Activated CD8-positive, alpha-beta memory T cell treated with anti-CD3 and anti-CD28 coated beads for 24 hours (primary cell): ENCODE measurements at places on chromosomes 11 and 22.

DNA sequence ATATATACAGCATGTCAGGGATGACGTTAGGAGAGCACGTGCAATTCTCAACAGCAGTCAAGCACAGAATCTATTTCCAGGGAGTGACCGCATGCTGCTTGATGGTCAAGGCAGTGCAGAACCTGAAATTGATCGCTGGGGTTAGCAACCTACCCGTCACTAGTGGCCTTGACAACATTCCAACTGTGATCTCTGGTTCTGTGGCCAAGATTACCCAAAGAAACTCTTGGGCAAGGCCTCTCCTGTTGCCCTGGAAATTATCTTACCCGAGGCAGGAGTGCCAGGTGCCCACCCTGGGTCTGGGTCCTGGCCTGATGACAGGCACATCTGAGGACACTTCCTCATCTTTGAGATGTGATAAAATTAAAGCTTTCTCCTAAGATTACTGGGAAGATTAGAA, 2.2 kb downstream of the TM7SF2 start:
- no peak for DNase-seq

DNA sequence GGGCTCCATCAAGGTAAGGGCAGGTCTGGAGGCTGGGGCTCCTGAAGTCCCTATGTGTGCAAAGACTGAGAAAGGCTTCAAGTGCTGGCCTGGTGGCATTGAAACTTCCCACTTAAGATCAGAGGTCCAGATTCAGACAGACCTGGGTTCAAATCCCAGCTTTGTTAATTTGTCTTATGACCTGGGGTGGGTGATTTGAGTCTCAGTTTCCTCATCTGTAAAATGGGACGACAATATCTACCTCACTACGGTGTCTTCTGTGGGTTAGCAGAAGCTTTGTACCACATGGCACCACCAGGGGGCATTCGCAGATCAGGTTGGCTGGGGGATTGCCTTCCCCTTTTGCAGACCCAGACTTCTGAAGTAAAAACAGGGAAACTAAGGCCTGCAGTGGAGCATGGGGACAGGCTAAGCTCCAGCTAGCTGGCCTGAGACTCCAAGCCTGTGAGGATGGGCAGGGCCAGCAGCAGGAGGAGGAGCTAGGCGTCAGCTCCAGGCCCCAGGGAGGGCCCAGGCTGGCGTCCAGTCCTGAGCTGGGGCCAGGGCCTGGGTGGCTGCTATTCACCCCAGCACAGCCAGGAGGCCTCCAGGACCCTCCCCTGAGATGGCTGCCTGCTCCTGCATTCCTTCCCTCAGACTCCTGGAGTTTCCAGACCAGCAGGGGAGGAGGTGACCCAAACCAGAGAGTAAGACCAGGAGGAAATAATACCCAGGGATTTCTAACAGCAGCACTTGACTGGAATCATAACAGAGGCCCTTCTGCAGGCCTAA, 1.5 kb downstream of the CASTOR1 start:
- peak; percentile 95 for DNase-seq

DNA sequence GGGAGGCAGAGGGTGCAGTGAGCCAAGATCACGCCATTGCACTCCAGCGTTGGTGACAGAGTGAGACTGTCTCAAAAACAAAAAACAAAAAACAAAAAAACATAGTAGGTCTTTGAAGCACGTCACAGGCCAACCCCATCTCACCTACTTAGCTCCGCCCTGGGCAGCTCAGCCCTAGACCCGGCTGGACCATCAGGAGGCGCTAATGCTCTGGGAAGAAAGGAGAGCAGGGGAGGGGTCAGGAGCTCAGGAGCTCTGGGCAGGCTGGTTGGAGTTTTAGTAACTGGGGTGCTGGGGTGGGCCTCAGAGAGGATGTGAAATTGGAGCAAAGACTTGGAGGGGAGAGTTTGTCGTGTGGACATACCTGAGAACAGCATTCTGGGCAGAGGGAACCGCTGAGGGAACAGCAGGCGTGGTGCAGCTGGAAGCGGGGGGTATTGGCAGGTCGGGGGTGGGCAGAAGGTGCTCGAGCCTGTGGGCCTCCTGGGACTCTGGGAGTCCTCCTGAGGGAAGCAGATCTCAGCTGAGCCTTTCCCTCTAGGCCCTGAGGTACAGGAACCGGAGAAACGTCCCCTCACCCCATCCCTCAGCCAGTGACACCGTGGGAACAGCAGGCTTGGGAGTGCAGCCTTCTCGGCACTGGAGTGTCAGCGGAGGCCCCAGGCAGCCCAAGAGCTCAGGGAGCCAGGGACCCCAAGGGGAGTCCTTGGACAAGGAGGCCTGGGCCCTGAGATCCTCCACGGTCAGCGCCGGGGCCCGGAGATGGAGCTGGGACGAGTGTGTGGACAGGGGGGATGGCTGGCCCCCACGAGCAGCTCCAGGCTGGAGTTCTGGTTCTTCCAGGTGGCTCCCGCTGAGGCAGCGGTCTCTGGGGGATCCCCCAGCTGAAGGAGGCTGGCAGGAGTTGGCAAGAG, 2.2 kb upstream of the RPS6KA4 start:
- no peak for DNase-seq

GRCh38 chr11:57598831-57599155, 1.3 kb downstream of the SERPING1 start:
- DNase-seq: no peak

GRCh38 chr11:108576523-108576922, 17.0 kb downstream of the EXPH5 start:
- no peak for DNase-seq

- no peak for DNase-seq
Measured at GRCh38 chr11:90908074-90908473, 685.2 kb upstream of the CHORDC1 start.

GRCh38 chr22:31055117-31055634, 25.9 kb upstream of the SMTN start:
- no peak for DNase-seq

DNA sequence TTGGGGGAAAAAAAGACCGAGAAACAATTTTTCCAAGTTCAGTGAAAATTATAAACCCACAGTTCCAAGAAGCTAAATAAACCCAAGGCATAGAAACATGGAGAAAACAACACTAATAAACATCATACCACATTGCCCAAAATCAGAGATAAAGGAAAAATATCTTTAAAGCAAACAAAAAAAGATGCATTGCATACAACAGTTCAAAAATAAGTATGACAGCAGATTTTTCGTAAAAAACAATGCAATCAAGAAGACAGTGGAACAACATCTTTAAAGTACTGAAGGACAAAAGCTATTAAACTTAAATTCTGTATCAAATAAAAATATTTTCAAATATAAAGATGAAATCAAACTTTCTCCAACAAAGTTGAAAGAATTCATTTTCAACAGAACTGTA, 921.3 kb downstream of the METTL15 start:
- no peak for DNase-seq

DNA sequence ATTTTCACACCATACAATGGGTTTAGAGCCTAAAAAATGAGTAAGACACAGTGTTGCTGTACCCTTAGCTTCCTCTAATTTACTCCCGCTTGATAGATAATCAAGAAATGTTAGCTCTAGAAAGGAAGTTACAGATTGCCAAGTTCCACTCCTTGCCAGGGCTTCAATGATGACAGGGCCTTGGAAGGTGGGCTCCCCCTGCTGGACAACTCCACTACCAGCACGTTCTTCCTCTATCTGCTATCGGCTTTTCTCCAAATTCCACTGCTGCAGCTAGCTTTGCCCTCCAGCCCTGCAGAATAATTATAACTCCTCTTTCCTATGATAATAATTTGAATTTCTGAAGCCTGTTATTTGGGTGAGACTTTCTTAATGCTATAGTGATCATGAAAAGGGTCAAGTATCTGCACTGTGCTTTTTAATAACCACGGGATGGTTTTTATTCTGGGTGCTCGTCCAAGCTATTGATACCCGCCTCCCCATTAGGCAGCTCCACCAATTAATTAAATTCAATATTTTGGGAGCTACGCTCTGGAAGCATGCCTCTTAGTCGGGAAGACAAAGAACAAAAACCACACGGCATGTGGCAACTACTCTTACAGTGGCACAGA, 9.0 kb downstream of the SYN3 start:
- peak; percentile 72 for DNase-seq

GRCh38 chr22:36829370-36830002, 12.7 kb upstream of the PVALB start:
- DNase-seq: no peak

DNA sequence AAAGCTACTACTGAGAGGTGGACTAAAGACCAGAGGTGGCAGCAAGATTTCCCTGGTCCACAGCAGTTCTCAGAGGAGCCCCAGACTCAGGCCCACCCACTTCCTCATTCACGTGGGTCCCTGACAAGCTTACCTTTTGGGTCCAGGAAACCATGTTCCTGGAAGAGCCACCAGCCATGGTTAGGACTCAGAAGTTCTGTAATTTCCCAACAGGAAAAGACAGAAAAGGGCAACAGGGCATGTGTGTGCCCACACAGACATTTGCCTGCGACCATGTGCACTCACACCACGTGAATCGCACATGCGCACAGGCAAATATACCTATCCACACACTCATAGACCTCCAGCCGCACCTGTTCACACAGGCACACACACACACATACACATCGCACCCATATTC, 42.9 kb downstream of the LRRC32 start:
- DNase-seq: peak; percentile 59

- no peak for DNase-seq
Measured at GRCh38 chr11:99814738-99815137, 794.0 kb downstream of the CNTN5 start.

GRCh38 chr22:46430961-46431838, 95.7 kb downstream of the TRMU start:
- no peak for DNase-seq

DNA sequence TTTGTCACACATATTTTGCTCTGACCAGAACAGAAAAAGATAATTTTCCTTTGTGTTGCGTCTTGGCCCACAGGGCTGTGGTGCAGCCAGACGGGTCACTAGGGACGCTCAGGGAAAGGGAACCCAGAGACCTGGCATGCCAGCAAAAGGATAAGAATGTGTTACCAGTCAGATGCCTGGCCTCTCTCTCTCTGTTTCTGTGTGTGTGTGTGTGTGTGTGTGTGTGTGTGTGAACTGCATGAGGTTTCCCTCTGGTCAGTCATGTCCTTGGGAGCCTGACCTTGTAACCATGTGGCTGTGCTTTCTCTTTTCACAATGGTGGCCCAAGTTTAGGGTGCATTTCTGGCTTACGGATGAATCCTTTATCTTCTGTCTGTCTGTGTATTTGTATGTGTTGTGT, 25.4 kb downstream of the CCKBR start:
- no peak for DNase-seq

- no peak for DNase-seq
Measured at GRCh38 chr11:6526411-6527135, 29.5 kb downstream of the DNHD1 start.

- DNase-seq: no peak
Measured at GRCh38 chr11:85930879-85931366, 75.7 kb downstream of the CCDC83 start.

DNA sequence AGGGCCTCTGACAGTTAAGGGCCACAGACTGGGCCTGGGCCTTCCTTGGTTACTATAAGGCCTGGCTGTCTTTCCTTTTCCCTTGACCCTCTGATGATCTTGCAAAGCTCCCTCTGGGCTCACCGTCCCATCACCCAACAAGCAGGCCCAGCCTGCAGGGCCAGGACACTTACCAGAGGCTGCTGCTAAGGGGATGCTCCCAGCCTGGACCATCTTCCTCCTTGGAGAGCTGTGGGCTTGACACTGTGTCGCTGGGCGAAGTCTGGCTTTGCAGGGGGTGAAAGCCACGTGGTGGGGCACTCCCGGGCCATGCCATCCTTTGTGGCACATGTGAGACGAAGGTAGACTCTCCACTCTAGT, 3.9 kb downstream of the C11orf24 start:
- no peak for DNase-seq

DNA sequence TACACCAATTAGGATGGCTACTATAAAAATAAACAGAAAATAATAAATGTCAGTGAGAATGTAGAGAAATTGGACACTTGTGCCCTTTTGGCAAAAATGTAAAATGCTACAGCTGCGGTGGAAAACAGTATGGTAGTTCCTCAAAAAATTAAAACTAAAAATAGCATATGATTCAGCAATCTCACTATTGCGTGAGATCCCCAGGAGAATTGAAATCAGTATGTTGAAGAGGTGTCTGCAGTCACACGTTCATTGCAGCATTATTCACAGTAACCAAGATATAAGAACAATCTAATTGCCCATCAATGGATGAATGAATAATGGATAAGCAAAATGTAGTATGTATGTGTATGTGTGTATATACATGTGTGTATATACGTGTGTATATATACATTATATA, 6.8 kb downstream of the OR52N2 start:
- no peak for DNase-seq

DNA sequence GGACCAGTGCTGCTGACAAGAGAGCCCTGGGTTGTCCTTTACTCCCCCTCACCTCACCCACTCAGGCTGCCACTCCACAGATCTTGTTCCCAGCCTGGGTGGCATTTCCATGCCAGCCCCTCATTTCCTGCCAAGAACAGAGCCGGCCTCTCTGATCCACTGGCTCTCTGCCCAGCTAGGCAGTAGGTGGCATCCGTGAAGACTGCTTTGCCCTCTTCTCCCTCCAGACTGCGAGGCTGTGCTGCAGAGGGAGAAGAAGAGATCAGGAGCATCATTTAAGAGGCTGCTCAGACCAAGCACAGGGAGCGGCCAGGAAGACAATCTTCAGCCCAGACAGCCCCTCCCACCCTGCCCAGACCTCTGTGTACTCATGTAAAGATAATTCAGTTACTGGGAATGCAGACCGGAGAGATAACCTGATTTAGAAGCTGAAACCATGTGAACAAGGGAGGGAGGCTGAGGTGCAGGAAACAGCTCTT, 126.9 kb upstream of the NCAM1 start:
- no peak for DNase-seq

GRCh38 chr11:61270354-61271076, 24.6 kb downstream of the VWCE start:
- DNase-seq: no peak

DNA sequence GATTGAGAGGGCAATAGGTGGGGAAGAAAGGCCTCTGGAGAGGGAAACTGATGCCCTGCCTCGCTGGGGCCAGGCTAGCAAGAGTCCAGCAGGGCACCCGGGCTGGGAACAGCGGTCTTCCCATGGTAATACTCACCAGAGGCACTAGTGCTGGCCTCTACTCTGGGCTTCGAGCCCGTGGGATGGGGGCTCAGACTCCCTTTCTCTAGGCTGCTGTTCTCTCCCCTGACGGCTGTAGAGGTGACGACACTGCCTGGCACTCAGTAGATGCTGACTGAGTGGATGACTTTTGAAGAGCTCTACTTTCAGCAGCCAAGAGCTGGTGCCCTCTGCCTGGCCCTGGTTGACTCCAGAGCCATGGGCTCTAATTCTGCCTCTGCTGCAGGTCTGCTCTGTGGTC, 818 bp upstream of the C1QTNF4 start:
- no peak for DNase-seq

- peak; percentile 75 for DNase-seq
Measured at GRCh38 chr11:45922425-45923082, at the start of gene LARGE2. Gene LARGE2, plus strand, starts transcription at chr11:45922656. Its CDS starts 227 bp downstream, at chr11:45922883.

DNA sequence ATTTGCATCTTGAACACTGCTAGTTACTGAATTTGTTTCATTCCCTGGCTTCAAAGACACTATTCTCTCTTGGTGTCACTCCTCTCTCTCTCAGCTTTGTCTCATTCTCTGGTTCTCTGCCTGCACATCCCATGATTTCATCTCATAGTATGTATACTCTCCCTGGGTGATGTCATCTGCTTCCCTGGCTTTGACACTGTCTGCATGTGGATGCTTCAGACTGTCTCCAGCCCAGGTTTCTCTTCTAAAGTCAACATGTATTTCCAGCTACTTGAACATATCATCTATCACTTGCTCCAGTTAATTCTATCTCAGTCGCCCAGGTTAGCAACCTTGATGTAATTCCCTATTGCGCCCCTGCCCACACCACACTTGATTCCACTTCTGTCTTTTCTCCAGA, 9.3 kb upstream of the ACAT1 start:
- no peak for DNase-seq
